ENCODE measurements at places on chromosomes 6 and 20.

DNA sequence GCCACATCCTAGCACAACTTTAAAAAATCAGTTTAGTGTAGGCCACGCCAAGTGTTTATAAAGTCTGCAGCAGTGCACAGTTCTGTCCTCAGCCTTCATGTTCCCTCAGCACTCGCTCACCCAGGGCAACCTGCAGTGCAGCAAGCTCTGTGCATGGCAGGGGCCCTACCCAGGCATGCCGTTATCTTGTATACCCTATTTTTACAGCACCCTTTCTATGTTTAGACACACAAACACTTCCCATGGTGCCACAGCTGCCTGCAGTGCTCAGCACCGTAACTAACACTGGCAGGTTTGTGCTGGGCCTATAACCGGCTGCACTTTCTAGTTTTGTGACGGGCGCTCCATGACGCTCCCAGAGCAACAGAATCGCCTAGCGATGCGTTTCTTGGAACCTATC lies 43.8 kb downstream of the ZBTB46 start:
- DNase-seq, result no peak

GRCh38 chr6:84150705-84151104 lies 76.7 kb downstream of the CEP162 start:
- peak; percentile 0 for DNase-seq

GRCh38 chr6:37007340-37008043 lies 2.0 kb downstream of the FGD2 start:
- no peak for DNase-seq

DNA sequence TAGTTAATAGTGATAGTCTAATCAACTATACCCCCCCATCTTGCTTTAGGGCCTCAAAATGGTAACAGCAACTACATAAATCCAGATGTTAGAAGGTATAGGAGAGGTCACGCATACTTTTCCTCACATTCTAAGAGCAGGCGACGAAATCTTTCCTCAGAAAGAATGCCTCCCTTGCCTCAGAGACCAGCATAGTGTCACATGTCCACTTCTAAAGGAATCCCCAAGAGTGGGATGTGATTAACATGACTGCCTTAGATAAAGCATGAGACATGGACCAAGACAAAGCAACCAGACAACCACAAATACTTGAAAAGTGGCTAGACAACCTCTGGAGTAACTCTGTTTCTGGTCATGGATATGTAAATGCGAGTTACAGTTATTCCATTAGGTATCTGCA lies 710.7 kb downstream of the EYS start:
- no peak for DNase-seq

- no peak for DNase-seq
These were observed 29.1 kb downstream of the RREB1 start for GRCh38 chr6:7136859-7137334.

DNA sequence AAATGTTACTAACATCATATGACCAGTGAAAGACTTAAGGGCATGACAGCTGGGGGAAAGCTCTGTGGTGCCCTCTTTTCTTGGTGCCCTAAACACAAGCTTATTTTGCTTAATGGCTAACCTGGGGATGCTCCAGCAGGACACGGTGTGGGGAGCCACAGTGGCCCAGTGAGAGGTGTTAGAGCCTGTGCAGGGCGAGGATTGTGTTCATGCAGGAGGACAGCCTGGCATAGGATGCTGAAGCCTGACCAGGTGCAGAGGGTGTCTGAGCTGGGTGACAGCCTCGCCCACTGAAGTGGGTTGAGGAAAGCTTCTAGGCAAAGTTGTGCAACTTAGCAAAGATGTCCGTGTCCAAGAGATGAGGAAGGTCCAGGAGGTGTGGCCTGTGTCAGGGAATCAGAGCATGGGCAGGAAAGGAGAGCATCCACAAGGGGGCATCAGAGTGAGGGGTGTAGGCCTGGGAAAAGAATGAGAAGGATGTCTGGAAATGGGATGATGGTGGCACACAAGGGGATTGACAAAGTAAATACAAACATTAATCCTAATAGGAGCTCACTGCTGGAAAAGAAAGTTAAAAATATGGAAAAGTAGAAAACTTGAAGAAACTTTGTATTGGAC lies 33.9 kb downstream of the SLC17A4 start:
- DNase-seq, result peak; percentile 53

GRCh38 chr20:62418709-62419487 lies 8.4 kb downstream of the RBBP8NL start:
- no peak for DNase-seq

GRCh38 chr20:39810309-39810708 lies 848.2 kb downstream of the DHX35 start:
- no peak for DNase-seq

- no peak for DNase-seq
These were observed 98.1 kb upstream of the TNFAIP3 start for GRCh38 chr6:137768935-137769334.

DNA sequence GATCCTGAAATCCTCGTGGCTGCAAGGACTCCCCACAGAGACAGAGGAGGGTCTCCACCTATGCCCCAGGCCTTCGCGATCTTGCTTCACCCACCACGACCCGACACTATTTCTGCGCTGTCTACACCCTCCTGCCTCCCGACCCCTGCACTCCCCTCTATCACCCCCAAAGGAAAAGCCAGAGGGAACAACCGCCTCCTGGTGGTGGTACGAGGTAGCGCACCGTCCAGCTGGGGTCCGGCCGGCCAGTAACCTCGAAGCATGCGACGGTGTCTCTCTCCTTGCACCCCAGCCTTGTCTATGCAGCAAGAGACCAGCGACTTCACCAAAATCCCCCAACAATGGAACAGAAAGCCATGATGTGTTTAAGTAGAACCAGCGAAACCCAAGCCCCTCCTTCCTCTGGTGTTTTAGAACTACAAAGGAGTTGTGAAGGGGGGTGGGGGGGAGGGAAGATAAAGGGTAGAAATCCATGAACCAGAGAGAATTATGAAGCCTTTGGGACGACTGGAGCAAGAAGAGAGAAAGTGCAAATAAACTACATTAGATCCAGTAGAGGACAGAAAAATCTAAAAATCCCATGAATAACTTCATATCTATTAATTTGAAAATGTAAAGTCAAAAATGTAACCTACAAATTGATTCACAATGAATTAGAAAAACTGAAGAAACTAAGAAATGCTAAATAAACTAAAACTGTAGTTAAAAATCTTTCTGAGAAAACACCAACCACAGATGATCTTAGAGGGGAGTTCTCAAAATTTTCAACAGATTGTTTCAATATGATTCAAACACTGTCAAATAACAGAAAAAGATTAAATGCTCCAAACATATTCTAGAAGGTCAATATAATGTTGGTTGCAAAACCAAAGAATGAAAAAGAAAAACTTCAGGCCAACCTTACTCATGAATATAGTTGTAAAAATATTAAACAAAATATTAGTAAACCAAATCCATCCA lies 168.0 kb downstream of the CDK19 start:
- no peak for DNase-seq

GRCh38 chr20:3166913-3167342 lies 6.4 kb downstream of the LZTS3 start:
- DNase-seq, result no peak

GRCh38 chr6:135226537-135226936 lies 45.4 kb downstream of the MYB start:
- no peak for DNase-seq

GRCh38 chr6:5167501-5167900 lies 82.4 kb downstream of the PPP1R3G start:
- no peak for DNase-seq

DNA sequence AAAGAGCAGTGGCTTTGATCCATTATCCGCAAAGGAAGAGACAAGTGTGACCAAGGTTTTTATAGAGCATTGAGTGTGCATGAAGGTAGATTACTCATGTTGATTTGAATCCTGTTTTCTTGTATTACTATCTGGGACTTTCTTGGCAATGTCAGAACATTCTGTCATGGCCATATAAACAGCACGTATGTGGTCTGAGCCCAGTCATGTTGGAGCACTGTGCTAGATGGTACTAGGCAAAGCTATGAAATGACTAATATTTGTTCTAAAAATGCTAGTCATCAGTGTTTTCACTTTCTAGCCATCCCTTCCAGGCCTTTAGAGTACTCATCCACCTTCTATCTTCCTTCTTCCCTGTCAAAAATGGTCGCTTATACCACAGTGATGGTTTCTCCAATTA lies 278.6 kb upstream of the FLRT3 start:
- DNase-seq, result no peak

- no peak for DNase-seq
These were observed 8.8 kb downstream of the NKX2-4 start for GRCh38 chr20:21388566-21388965.

- DNase-seq, result no peak
These were observed 26.3 kb upstream of the NAA20 start for GRCh38 chr20:19990850-19991249.
